ENCODE measurements at places on chromosomes 1 and 21. TPM values are rescaled to one million over a fixed set of nuclear protein-coding genes. Genes with fewer than 3 reads are reported as not detected.

DNA sequence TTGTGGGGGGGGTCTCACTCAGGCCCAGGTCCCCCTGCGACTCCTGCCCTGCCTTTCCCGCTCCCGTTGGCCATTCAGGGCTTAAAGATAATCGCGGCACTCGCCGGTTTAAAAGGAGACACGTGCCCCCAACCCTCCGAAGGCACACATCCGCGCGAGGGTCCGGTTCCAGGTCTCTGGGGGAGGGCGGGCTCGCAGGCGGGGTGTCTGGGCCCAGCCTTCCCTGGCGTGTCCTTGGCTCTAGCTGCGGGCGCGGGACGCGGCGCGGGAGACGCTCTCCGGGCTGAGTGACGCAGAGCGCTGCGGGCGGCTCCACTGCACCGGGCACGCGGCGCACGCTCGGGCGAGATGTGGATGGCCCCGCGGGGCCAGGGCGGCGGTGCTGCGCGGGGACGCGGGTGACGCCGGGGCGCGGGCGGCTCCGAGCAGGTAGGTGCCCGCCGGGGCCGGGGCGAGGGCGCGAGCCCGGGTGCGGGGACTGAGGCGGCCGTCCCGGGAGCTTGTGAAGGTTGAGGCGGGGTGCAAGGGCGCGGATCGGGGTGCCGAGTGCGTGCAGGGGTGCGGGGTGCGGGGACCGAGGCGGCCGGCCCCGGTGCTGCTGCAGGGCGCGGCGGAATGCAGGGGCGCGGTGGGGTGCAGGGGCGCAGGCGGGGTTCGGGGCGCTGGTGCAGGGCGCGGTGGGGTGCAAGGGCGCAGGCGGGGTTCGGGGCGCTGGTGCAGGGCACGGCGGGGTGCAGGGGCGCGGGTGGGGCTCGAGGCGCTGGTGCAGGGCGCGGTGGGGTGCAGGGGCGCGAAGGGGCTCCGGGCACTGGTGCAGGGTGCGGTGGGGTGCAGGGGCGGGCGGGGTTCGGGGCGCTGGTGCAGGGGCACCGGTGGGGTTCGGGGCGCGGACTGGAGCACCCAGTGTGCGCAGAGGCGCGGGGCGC lies 3.3 kb upstream of the TRPM2 start:
- no peaks in the 10 kb centered on the region for H3K36me3 ChIP-seq
- H3K27ac ChIP-seq, result no peak overlapping the region
- H3K27me3 ChIP-seq, result peaks cover 36% of the 10 kb centered on the region

DNA sequence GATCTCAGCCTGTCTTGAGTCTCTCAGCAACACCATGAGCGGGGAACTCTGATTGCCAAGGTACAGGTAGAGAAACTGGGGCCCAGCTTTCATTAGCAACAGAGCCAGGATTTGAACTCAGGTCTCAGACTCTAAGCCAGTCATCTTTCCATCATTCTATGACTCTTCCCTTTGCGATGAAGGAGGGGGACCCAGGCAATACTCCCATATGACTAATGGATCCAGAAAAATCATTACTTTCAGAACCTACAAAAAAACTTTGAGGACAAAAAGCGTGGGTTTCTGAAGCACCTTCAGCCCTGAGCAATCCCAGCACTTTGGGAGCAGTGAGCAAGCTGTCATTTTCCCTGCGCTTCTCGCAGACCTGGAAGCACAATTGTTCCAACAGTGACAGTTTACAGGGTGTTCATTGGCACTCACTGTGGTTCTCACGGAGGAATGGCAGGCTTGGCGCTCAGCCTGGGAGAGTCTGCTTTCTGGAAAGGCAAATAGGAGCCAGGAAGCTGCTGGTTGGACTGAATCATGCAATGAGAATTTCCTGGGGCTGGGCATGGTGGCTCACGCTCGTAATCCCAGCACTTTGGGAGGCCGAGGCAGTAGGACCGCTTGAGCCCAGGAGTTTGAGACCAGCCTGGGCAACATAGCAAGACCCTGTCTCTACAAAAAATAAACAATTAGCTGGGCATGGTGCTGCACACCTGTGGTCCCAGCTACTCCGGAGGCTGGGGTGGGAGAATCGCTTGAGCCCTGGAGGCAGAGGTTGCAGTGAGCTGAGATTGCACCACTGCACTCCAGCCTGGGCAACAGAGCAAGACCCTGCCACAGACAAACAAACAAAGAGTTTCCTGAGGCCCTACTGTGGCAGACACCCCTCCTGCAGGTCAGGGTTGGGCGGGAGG lies 40.1 kb downstream of the SLC2A7 start:
- DNase-seq, result no peak
- no peak overlapping the region for H3K4me3 ChIP-seq
- H3K4me1 ChIP-seq, result no peaks in the 10 kb centered on the region
- H3K36me3 ChIP-seq, result no peaks in the 10 kb centered on the region
- no peak overlapping the region for H3K27ac ChIP-seq

DNA sequence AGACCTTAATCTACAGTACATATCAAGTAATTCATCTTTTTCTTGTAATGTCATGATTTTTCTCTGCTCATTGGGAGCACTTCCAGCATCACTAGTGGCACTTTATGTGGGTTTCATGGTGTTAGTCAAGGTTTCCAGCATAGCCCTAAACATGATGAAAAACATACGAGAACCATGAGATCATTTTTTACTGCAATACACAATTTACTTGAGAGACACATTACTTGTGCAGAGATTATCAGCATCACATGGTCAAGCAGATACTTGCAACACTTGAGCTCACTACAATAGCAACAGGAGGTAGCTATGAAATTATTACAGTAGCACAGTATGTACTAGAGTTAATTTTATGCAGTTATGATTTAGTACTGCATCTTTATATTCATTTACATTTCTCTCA lies 36.4 kb downstream of the ITGB3BP start:
- no peaks in the 10 kb centered on the region for H3K27me3 ChIP-seq
- H3K4me1 ChIP-seq, result no peaks in the 10 kb centered on the region
- H3K4me3 ChIP-seq, result no peak overlapping the region

GRCh38 chr1:244397131-244397530 lies 54.6 kb downstream of the ADSS2 start:
- H3K4me3 ChIP-seq, result no peak overlapping the region
- no peaks in the 10 kb centered on the region for H3K4me1 ChIP-seq
- H3K36me3 ChIP-seq, result peaks cover 9% of the 10 kb centered on the region
- H3K27ac ChIP-seq, result no peak overlapping the region
- no peak for DNase-seq

Gene FAM78B
- 5.8 TPM for total RNA-seq

DNA sequence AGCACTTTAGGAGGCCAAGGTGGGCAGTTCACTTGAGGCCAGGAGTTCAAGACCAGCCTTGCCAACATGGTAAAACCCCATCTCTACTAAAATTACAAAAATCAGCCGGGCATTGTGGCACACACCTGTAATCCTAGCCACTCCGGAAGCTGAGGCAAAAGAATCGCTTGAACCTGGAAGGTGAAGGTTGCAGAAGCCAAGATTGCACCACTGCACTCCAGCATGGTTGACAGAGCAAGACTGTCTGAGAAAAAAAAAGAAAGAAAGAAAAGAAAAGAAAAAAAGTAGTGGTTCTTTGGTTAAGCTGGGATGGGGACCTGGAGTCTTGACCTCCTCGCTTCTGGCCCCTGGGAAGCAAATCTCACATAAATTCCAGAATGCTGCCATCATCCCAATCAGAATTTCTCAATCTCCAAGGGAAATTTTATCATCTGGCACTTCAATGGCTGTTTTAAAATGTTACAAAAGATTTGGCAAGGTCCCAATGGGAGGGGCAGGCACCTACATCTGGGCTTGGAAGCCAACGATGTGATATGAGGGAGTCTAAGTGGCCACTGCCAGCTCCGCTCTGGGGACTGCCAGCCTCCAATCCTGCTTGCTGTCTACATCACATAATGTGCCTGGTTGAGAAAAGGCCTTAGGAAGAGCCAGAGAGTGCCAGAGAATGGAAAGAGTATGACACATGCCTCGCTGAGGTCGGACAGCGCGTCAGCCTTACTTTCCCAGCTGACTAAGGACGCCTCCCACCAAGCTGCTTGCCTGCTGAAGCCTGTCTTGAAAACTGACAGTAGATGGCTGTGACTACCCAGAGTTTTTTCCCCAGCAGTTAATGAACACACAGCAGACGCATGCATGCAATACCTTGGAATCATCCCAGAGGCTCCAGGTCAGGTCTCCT lies 42.1 kb upstream of the SRP9 start:
- H3K27ac ChIP-seq, result no peak overlapping the region
- DNase-seq, result no peak
- H3K4me1 ChIP-seq, result no peaks in the 10 kb centered on the region
- no peak overlapping the region for H3K4me3 ChIP-seq
- no peaks in the 10 kb centered on the region for H3K36me3 ChIP-seq

Gene LDLRAD1
- not detected for total RNA-seq

Gene CRABP2
- 35.1 TPM for total RNA-seq

Gene GBP6
- not detected for total RNA-seq

- H3K4me1 ChIP-seq, result no peaks in the 10 kb centered on the region
- no peak for DNase-seq
- H3K27me3 ChIP-seq, result no peaks in the 10 kb centered on the region
- no peak overlapping the region for H3K27ac ChIP-seq
- H3K4me3 ChIP-seq, result no peak overlapping the region
These were observed 27.8 kb downstream of the RIPK4 start for GRCh38 chr21:41739011-41739410.

Gene SPRR4
- total RNA-seq, result not detected

DNA sequence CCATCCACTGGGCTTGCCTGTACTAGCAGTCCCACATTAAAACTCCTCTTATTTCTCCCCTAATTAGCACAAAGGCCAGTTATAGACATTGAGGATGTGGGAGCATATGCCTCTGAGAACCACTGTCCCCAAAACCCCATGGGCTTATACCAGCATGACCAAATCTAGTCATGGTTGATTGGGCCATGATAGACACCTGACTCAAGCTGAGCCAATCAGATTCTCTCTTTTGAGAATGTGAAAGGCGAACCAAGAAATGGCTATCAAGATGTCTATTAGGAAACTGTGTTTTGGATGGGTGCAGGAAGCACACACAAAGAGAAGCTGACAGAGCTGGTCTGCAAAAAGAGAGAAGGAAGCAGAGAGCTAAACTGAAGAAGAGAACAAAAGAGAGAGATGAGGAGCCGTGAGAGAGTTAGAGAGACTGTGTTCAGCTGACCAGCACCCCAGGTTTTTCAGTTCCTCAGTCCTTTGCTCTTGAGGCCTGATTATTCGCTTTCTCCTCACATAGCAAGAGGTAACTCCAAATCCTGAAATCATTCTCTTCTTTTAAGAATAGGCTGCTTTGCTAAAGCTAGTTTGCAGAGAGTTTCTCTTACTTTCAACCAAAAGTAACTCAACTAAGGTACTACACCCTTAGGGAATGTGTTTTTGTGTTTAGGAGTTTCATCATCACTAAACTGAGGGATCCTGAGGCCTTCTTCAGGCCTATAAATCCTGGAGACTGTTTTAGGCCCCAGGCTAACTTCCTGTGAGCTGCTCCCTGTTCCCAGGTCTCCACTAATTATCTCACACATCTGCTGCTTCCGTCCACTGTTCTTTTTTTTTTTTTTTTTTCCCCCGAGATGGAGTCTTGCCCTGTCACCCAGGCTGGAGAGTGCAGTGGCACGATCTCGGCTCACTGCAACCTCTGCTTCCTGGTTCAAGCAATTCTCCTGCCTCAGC lies 7.9 kb upstream of the TIPRL start:
- DNase-seq, result no peak
- no peak overlapping the region for H3K27ac ChIP-seq
- H3K36me3 ChIP-seq, result no peaks in the 10 kb centered on the region
- H3K27me3 ChIP-seq, result no peaks in the 10 kb centered on the region
- no peaks in the 10 kb centered on the region for H3K4me1 ChIP-seq

- H3K4me1 ChIP-seq, result peaks cover 20% of the 10 kb centered on the region
- no peaks in the 10 kb centered on the region for H3K36me3 ChIP-seq
- H3K27ac ChIP-seq, result peak overlapping the region; percentile 24
- no peak overlapping the region for H3K4me3 ChIP-seq
- DNase-seq, result peak; percentile 9
These were observed 623.3 kb upstream of the NR5A2 start for GRCh38 chr1:199404191-199404590.

- H3K4me3 ChIP-seq, result no peak overlapping the region
- H3K4me1 ChIP-seq, result peaks cover 19% of the 10 kb centered on the region
- no peak for DNase-seq
These were observed 18.0 kb downstream of the KCNK1 start for GRCh38 chr1:233631810-233632405.

- no peak overlapping the region for H3K4me3 ChIP-seq
- no peaks in the 10 kb centered on the region for H3K4me1 ChIP-seq
- no peaks in the 10 kb centered on the region for H3K36me3 ChIP-seq
- H3K27ac ChIP-seq, result no peak overlapping the region
These were observed 62.8 kb upstream of the COL11A1 start for GRCh38 chr1:103171041-103171590.

DNA sequence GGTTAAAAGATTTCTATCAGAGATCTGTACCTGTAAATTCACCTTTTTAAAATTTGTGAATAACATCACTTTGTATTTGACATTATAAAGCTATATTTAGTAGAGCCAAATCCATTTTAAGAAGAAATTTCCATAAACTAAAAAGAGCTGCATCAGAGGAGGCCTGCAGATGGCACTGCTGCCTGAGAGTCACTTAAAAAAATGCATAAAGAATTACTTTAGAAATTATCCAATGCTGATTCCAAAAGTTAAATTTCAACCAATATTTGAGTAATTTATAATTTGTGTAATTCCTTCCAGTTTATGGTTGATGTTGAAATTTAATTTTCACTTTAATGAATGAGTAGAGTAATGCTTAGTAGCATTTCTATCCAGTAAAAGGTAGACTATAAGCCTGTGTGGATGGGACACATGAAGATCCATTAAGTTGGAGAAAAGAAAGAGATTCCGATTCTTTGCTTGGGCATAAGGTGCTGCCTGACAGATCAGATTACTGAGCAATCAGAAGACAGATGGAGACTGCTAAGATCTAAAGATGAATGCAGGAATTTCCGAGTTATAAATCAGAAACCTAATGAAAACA lies 20.7 kb upstream of the RPE65 start:
- no peaks in the 10 kb centered on the region for H3K4me1 ChIP-seq
- H3K27me3 ChIP-seq, result no peaks in the 10 kb centered on the region
- H3K4me3 ChIP-seq, result no peak overlapping the region
- H3K27ac ChIP-seq, result no peak overlapping the region
- no peaks in the 10 kb centered on the region for H3K36me3 ChIP-seq

- H3K4me1 ChIP-seq, result peaks cover 36% of the 10 kb centered on the region
- no peaks in the 10 kb centered on the region for H3K27me3 ChIP-seq
- no peaks in the 10 kb centered on the region for H3K36me3 ChIP-seq
- H3K4me3 ChIP-seq, result peak overlapping the region; percentile 79
- peak overlapping the region; percentile 100 for H3K27ac ChIP-seq
- DNase-seq, result peak; percentile 98
These were observed 12.8 kb downstream of the ADAMTSL4 start for GRCh38 chr1:150561974-150562445.

Gene KRTAP19-8
- total RNA-seq, result not detected

DNA sequence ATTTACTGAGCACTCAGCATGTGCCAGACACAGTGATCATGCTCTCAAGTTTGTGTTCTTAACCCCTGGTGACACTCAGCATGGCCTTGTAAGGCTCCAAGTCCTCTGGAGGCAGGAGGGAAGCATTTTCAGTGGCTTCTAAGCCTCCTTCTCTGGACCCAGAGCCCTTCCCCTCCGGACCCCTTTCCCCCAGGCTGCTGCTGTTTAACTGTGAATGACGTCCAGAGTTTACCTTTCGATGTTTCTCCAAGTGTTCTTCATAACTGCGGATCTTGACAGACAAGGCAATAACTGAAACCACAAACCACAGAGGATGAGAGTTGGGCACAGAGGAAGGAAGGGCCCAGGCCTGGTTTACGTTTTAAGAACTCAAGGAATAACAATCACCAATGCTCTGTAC lies 6.5 kb downstream of the MRPS15 start:
- no peak for DNase-seq
- no peak overlapping the region for H3K4me3 ChIP-seq
- H3K36me3 ChIP-seq, result peaks cover 28% of the 10 kb centered on the region
- H3K27me3 ChIP-seq, result no peaks in the 10 kb centered on the region
- no peaks in the 10 kb centered on the region for H3K4me1 ChIP-seq

Data from GM23338 (cell line).